ENCODE measurements at places on chromosomes 2 and 18. TPM values are rescaled to one million over a fixed set of nuclear protein-coding genes. Genes with fewer than 3 reads are reported as not detected.

FSHR gene
- not detected for polyA plus RNA-seq

DNA sequence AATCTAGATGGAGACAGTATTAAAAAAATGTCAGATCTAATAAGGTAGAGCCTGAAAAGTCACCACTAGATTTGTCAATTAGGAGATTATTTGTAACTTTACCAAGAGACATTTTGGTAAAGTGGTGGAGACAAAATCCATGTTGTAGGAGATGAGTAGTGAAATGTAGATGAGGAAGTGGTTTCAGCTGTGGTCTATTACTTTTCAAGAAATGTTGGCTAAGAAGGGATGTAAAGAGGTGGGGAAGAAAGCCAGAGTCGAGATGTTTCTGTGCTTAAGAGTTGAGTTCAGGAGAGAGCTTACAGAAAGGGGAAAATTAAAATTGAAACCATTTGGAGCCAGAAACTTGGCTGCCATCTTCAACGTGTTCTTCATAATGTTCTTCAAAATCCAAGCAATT is 22.2 kb downstream of the ACVR2A start:
- DNase-seq = no peak

DSG4 gene
- polyA plus RNA-seq = not detected

DNA sequence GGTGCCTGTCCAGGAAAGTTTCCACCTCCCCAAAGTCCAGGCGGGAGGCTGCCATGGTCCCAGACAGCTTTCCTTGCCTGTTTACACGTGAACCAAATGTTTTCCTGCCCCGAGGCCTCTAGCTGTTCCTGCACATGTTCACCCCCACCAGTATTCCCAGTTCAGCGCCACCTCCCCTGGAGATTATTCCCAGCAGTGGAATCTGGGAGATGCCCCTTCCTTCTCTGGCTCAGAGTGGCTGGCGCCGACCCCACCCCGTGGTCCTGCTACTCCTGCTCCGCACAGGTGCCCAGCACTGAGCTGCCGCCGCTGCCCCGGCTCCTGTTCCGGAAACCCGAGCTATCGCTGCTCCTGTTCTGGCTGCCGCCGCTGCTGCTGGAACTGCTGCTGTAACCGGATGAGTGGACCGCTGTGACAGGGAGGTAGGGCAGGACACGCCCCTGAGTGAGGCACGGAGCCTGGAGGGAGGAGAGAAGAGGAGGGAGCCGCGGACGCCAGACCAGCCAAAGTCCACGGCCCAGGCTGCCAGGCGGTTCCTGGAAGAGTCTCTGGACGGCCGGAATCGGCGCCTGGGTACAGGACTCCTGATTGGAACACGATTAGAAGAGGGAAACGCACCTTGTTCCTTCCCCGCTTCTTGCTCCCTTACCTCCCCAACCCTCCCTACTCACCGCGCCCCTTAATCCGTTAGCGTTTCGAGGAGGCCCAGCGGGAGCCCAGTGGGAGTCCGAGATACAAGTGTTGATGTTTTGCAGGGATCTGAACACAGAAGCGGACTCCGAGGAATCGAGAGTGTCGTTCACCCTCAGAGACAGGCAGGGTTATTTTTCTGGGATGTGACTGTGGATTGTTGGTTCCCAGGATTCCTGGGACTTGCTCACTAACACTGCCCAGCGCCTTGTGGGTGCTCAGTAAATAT is at the start of gene PDE11A:
PDE11A (minus strand) TSS at position 395 of the 919 bp plus-strand sequence; CDS start at position 55, 340 bp downstream.
- DNase-seq = peak; percentile 46

- no peak for DNase-seq
Measured at GRCh38 chr2:109280804-109281203, 151.8 kb downstream of the SH3RF3 start.

- peak; percentile 68 for DNase-seq
Measured at GRCh38 chr18:27605107-27605834, 420.2 kb upstream of the CHST9 start.

DNA sequence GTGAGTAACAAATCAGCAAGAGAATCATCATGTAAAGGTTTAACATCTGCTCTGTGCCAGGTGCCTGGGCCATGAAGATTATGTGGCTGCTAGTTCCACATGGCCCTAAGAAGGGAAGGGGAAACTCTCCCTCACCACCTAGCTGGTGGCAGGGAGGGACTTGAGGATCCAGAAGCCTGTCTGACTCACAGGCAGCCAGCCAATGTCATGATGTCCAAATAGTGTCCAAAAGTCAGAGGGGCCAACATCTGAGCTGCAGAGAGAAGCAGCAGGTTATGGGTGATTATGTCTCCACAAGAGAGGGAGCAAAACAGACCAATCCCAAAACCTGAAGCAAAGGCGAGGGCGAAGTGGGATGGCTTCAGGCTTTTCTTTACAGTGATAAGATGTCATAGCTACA is 61.9 kb upstream of the SPP2 start:
- DNase-seq = no peak

GALR1 gene
- 0.10 TPM for polyA plus RNA-seq

GRCh38 chr2:110167326-110168000 is 37.4 kb downstream of the NPHP1 start:
- DNase-seq = no peak

DNA sequence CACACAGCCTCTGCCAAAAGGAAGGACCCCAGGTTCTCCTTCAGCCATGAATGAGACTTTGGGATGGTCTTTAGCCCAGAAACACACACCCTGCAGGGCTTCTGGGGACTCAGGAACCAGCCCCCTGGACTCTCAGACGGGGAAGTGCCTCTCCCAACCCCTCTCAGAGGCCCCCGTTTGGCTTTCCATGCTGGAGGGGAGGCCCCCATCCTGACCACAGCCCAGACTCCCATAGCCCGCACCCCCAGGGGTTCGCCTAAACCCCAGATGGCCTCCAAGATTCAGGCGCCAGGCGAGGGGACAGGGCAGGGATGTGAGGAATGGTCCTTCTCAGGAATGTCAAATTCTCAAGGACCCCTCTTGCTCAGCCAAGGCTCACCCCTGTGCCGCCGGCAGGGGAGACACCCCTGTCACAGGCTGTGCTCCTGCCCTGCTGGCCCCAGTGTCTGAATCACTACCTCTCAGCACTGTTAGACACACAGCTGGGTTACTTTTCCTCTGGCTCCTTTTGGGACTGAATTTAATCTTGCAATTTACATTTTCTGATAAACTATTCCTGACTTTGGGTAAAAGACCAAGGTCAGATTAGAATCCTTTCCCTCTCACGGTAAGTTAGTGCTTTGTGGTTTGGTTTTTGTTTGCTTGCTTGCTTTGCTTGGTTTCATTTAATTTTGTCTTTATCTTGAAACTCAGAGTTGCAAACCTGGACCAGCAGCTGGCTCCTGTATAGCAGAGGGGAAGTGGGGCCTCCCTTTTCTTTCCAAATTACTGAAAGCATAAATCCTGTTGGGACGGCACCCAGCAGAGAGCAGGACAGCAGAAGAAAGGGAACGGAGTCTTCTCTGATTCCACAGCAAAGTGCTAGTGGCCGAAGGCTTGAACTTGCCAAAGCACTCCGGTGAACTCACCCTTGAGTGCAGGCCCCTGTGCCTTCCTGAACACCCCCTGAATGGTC is 198.9 kb upstream of the RAB6C start:
- no peak for DNase-seq

GRCh38 chr2:8527031-8527430 is 154.8 kb upstream of the ID2 start:
- no peak for DNase-seq

GRCh38 chr2:231228223-231228622 is 29.8 kb downstream of the ARMC9 start:
- DNase-seq = no peak

ZSWIM2 gene
- not detected for polyA plus RNA-seq

DNA sequence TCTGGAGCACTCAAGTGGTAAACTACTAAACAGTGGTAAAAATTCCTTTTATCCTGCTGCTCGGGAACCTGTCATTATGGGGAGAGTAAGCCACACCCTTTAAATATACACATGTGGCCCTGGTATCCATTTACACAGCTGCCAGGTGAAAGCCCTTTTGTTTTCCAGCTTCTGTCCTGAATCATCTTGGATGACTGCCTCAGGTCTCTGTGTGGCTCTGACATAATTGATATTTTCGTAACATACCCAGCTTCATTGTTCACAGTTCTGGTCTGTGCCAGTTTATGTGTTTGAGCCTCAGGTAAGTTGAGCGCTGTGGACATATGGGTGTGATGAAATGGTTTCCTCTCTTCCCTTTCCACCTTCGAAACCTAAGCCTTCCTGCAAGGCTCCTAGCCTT is 15.7 kb upstream of the TTC39C start:
- no peak for DNase-seq

- DNase-seq = no peak
Measured at GRCh38 chr2:1538663-1539062, 125.4 kb downstream of the TPO start.

GRCh38 chr2:62467475-62468321 is 38.3 kb downstream of the TMEM17 start:
- no peak for DNase-seq

DNA sequence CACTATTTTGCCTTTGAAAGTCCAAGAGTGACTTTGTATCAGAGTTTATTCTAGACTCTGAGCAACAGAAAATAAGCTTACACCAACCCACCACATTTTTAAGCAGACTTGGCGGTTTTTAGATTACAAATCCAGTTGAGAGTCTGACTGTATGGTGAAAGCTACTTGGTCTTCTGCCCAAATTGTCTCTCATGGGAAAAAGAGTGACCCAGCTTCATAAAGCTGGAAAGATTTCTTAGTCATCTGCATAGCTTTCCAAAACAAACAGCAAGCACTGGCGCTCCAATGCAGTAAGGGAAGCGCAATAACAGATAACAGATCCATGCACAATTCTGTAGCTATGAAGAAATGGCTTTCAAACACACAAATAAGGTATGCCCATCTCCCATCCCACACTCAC is 7.1 kb downstream of the DSG1 start:
- DNase-seq = peak; percentile 23

DNA sequence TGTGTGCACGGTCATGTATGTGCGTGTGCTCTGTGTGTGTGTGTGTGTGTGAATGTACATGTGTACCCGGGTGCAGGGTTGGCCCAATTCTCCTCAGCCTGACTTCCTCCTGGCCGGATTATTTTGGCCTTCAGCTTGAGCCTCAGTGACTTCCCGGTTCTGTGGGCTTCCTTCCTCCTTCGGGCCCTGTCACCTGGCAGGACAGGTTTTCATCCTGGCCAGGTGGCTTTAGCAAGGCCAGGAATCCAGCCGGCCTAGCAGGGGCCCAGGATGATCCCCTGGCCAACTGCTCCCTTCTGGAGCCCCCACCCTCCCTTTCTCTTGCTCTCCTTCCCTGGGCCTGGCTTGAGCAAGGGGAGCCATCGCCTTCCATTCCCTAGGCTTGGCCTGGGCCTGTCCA is 140.5 kb downstream of the INHBB start:
- DNase-seq = no peak

GRCh38 chr2:136362676-136363390 is 244.9 kb upstream of the CXCR4 start:
- no peak for DNase-seq

DNA sequence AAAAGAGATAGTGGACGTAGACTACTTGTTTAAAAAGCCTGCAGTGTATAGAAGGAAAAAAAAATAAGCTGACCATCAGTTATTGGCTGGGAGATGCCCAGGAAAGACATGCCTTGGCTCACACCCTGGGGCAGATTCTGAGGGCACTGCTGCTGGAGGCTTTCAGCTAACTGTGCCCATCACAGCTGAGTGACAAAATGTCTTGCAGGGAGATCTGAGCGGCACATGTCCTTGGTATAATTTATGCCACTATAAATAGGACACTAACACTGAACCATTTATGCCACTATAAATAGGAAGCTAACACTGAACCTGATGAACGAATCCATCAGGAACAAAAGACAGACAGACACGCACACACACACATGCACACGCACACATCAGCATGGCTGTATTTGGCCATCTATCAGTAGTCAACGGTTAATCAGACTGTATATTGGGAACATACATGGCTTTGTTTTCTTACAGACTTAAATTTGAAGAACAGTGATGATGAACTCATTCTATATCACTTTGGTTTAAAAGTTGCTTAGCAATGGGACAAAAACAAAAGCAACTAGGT is 68.2 kb upstream of the NOSTRIN start:
- DNase-seq = no peak

DNA sequence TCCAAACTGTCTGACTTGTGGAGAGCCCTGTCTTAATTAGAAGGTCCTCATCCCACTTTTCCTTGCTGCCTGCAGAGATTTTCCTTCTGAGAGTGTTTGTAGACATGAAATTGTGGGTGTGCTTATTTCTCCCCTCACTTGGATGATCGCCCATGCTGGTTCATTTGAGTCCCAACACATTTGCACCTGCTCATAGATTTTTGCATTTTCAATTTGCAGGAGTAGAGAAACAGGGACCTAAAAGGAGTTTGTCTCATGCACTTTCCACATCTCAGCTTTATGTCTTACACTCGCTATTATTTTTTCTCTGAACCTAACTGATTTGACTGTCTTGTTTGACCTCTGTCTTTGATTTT is 33.2 kb upstream of the FHL2 start:
- no peak for DNase-seq

- no peak for DNase-seq
Measured at GRCh38 chr2:132383956-132384355, 32.6 kb upstream of the GPR39 start.

DNA sequence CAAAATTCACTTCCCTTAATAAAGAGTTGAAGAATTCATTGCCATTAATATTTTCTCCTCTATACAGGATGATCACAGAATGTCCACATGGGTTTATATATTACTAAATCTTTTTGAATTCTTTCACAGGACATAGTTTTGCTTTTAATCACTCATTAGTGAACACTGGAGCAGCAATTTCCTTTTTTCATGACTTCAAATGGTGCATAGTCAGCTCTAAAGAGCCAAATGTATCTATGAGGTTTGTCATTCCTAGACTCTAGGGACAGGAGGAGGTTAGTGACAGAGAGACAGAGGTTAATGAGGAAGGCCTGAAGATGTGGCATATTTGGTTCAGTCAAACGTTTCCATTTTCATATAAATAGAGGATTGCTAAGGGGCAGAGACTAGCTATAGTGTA is 111.8 kb downstream of the FSHR start:
- DNase-seq = no peak

DNA sequence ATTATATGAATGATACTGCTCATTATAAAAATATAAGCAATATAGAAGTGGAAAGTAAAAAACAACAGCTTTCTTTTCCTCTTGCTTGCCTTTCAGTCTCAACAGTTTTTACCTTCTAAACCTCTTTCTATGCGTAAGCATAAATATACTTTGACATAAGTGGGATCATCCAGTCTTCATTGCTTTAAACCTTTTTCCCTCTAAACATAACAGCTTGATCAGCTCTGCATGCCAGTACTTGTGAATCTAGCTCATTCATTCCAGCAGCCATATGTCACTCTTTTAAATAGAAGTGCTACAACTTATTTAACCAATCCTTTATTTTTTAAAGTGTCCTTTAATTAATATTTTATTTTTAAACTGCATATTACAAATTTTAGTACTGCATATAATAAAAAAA is 88.1 kb downstream of the TTC27 start:
- DNase-seq = no peak

GRCh38 chr2:227344231-227344630 is 19.2 kb downstream of the MFF start:
- DNase-seq = no peak

GRCh38 chr2:1598041-1598710 is 146.1 kb downstream of the PXDN start:
- DNase-seq = no peak

- no peak for DNase-seq
Measured at GRCh38 chr18:61420218-61420885, 87.1 kb downstream of the CDH20 start.

- DNase-seq = no peak
Measured at GRCh38 chr2:238908960-238909951, 61.4 kb downstream of the TWIST2 start.

GRCh38 chr2:40276076-40276475 is 175.8 kb downstream of the SLC8A1 start:
- DNase-seq = no peak

EFR3B gene
- 9.6 TPM for polyA plus RNA-seq

EMILIN1 gene
- polyA plus RNA-seq = 341 TPM
